ENCODE measurements at places on chromosomes 13 and 19.

GRCh38 chr13:40028446-40028845, 373.0 kb downstream of the COG6 start:
- DNase-seq: no peak

GRCh38 chr13:79477968-79478367, 3.0 kb upstream of the NDFIP2 start:
- DNase-seq: no peak

GRCh38 chr19:15639596-15639995, 1.1 kb upstream of the CYP4F3 start:
- no peak for DNase-seq

DNA sequence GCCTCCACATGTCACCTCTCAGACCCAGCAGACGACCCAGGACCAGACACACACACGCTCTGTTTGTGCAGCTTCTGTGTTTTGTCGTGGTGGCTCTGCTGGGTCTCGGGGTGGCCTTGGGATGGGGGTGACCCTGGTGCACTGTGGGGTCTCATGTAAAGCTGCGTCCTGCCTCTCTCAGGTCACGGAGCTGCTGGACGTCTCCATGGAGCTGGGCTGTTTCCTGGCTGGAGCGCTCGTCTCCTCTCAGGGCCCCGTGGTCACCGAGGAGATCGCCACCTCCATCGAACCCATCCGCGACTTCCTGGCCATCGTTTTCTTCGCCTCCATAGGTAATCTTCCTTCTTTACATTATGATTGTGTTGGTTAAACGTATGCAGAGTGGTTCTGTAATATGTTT, 45.4 kb upstream of the TFDP1 start:
- DNase-seq: no peak

GRCh38 chr13:78152415-78152814, 233.8 kb upstream of the EDNRB start:
- no peak for DNase-seq

DNA sequence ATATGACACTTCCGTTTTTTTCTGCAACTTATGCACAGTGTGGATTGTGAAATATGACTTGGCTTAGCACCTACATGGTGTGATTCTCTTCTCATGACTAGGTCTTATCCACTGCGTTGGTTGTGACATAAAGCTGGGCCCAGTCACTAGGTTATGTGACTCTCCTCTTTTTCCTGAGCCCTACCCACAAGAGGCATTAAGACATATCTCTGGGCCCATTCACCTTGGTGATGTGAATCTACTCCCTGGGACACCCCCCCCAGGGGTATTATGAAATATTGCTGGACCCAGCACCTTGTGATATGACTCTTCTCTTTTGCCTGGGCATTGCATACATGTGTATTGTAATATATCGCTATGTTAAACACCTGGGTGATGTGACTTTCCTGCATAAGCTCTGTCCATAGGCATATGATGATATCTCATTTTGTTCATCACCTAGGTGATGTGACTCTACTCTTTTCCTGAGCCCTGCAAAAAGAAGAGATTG, 85.8 kb upstream of the ZNF43 start:
- DNase-seq: no peak

DNA sequence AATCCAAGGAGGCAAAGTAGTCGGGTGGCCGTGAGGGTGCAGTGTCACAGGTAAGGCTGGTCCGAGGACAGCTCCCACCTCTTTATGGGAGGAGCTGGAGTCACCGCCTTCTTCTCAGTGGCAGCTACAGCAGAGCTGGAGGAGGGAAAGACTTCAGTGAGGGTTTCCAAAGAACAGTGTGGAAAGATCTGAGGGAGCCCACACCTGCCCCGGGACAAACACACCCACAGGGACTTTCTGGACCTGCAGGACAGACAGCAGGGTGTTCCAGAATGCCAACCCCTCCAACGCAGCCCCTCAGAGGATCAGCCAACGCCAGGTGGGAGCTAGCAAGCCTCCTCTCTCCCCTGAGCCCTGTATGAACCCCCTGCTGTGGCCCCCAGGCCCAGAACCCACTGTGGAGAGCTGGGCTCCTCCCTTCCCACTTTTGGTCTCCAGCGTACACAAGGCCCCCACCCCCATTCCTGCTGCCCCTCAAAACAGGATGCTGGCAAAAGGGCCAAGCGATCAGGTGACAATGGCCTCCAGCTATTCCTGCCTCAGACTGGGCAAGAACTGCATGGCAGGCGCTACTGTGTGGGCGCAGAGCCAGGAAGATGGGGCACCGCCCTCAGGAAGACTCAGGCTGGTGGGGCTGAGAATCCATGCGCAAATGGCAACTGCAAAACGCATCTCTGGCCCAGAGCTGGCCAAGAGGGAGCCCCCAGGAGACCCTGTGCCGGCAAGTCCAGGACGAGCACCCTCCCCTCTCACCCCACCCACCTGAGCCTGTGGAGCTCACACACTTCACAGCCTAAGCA, 3.5 kb upstream of the CD320 start:
- peak; percentile 75 for DNase-seq

- DNase-seq: peak; percentile 47
These were observed 17.1 kb upstream of the S1PR4 start for GRCh38 chr19:3161453-3161852.

DNA sequence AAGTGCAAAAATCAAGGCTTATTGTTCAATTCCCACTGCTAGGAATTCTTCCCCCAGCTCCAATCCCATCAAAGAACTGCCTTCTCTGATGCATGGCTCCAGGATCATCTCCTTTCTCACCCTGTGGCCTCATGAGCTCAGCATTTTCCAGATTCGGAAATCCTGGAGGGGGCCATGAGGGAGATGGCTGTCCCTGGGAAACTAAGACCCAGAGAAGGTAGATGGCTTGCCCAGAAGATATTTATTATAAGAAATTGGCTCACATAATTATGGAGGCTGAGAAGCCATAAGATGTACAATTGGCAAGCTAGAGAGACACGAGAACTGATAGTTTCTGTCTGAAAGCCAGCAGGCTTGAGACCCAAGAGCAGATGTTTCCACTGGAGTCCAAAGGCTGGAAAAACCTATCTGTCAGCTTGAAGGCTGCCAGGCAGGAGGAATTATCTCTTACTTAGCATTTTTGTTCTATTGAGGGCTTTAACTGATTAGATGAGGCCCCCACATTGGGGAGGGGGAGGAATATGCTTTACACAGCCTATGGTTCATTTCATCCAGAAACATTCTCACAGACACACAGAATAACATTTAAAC, 58.6 kb downstream of the GADD45B start:
- no peak for DNase-seq

GRCh38 chr19:45180936-45181335, 2.4 kb downstream of the BLOC1S3 start:
- DNase-seq: no peak

GRCh38 chr13:27309967-27310598, 39.5 kb downstream of the RASL11A start:
- DNase-seq: no peak

GRCh38 chr13:22837980-22838647, 342.7 kb upstream of the SGCG start:
- no peak for DNase-seq

- peak; percentile 45 for DNase-seq
These were observed 8.1 kb downstream of the PTGIR start for GRCh38 chr19:46616631-46617322.

DNA sequence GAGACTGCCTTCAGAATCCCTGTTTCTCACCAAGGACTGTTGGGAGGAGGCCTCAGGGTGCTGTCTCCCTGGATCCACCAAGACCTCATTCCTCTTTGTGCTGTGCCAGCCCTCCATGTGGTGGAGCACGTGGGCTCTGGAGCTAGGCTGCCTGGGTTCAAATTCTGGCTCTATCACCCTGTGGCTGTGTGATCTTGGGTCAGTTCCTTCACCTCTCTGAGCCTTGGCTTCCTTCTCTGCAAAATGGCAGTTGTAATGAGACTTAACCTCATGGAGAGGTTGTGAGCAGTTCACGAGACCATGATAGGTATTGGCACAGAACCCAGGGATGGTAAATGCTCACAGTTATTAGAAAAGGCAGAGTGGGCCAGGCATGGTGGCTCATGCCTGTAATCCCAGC, 6.4 kb downstream of the PNMA8C start:
- no peak for DNase-seq

DNA sequence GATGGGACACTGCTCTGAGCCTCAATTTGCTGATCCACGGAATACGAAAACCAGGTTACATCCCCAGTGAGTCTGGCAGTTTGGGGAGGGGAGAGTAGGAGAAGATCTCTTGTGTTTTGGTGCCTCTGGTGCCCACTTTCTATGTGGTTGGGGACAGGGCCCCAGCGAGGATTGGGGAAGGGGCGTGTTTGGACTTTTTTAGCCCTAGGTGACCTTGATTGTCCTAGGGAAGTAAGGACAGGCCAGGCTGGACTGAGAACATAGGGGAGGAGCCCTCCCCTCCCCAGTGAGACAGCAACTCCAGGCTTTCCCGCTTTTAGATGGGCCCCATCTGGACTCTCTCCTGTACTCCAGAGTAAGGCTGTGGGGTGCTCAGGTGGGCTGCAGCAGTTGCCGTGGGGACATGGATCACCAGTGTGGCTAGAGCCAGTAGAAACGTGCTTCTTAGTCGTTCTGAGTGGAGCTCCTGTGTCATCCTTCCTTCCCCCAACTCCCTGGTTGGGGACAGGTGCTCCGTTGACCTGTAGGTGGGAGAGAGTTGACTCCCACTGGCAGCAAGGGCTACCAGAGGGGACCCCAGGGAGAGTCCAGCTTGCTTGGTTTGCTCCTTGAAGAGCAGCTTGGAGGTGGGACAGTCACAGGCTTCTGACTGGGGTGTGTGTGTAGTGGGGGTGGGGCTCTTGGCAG, 4.3 kb downstream of the EGLN2 start:
- no peak for DNase-seq

GRCh38 chr13:80668452-80668851, 327.5 kb upstream of the SPRY2 start:
- no peak for DNase-seq

GRCh38 chr13:83752141-83752540, 130.1 kb downstream of the SLITRK1 start:
- no peak for DNase-seq

DNA sequence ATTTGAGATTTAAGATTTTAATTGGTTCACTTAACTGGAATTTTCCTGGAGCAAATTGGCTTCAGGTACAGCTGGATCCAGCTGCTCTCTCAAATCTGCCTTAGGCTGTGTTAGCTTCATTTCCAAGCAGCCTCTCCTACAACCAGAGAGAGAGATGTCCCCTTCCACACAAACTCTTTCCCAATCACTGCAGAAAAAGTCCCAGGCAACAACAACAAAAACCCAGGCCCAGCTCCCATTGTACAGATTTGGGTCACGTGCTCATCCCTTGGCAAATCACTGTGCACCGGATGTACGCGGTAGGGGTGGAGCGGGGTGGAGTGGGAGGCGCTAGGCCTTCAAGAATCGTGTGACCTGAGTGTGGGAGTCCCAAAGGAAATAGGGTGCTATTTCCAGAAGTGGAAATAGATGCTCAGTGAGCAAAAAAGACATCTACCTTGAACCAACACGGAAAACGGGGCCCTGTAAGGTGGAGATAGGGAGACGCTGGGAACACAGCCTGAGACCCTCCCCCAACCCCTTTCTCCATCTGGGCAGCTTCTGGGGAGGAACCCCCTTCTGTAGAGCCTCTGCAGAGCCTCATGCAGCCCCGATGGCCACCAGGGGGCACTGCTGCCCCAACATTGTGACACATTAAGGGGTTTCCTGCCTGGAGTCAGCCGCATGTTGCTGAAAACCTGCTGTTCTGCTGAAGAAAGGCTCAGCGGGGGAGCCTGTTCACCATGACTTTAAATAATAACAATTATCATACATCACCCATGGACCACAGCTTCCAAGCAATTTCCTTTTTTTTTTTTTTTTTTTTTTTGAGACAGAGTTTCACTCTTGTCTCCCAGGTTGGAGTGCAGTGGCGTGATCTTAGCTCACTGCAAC, 25.4 kb downstream of the HPN start:
- DNase-seq: peak; percentile 78

DNA sequence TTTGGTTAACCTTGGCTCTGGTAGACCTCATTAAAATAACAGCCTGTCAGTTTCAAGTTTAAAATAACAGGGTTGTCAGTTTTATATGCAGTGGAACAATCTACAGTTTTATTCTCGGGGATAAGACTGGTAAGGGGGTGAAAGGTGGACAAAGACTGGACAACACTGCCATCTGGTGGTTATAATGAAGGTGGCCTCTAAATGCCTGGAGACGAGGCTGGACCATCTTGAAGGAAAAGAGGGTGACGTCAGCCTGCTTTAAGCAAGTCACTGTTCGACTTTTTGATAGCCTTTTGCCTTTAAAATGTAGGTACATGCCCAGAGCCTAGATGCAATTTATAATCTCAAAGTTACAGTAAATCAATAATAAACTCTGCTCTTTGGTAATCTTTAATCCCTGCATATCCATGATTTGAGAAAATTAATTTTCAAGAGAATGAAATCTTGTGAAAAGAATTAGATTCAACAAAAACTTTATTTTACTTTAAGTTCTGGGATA, 117.0 kb downstream of the DCT start:
- peak; percentile 67 for DNase-seq

GRCh38 chr19:15468675-15469512, 4.5 kb upstream of the RASAL3 start:
- DNase-seq: no peak

- no peak for DNase-seq
These were observed 234.9 kb upstream of the GPC6 start for GRCh38 chr13:92991692-92992091.

- DNase-seq: no peak
These were observed 476.7 kb downstream of the RFC3 start for GRCh38 chr13:34294483-34295129.

GRCh38 chr19:50820549-50821247, 2.9 kb downstream of the KLK1 start:
- no peak for DNase-seq

- no peak for DNase-seq
These were observed 194.3 kb downstream of the DLEU7 start for GRCh38 chr13:50649211-50649610.

- no peak for DNase-seq
These were observed 898.3 kb upstream of the PCDH9 start for GRCh38 chr13:68128297-68128915.

DNA sequence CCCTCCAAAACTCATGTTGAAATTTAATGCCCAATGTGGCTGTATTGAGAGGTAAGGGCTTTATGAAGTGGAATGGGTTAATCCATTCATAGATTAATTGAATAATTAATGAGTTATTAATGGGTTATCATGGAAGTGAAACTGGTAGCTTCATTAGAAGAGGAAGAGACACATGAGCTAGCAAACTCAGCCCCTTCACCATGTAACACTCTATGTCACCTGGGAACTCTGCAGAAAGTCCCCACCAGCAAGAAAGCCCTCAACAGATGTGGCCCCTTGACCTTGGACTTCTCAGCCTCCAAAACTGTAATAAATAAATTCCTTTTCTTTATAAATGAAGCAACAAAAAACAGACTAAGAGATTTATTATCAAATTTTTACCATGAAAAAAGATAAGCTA, 223.5 kb downstream of the KLF12 start:
- no peak for DNase-seq

Measured in PC-9 (cell line).